ENCODE measurements at places on chromosomes 2 and 18.

DNA sequence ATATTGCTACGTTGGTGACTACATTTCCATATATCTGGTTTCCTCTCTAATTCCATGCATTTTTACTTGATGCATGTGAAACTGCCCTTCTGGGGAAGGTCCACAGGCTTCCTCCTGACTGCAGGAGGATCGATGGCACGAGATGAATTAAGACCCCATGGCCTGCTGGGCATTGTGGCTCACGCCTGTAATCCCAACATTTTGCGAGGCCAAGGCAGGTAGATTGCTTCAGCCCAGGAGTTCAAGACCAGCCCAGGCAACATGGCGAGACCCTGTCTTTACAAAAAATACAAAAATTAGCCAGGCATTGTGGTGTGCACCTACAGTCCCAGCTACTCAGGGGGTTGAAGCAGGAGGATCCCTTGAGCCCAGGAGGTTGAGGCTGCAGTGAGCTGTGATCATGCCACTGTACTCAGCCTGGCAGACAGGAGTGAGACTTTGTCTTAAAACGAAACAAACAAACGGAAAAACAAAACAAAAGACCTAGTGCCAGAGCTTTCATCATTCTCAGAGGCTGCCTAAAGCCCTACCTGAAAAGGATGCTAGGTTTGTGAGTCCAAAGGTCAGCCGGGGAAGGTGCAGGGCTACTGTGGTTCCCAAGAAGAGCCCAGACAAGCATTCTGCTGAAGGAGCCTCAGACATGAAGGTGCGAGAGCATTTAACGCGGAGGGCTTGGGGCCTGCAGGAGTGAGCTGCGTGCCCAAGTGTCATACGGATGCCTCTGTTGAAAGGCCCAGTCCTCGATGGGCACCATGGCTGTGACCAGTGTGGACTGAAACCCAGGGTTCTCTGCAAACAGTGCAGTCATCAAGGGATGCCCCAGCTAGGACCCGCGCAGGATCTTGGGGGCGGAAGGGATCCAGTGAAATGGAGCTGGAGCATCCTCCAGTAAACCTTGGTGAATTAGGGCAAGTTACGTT is 21.6 kb downstream of the GPR55 start:
- no peak for DNase-seq

DNA sequence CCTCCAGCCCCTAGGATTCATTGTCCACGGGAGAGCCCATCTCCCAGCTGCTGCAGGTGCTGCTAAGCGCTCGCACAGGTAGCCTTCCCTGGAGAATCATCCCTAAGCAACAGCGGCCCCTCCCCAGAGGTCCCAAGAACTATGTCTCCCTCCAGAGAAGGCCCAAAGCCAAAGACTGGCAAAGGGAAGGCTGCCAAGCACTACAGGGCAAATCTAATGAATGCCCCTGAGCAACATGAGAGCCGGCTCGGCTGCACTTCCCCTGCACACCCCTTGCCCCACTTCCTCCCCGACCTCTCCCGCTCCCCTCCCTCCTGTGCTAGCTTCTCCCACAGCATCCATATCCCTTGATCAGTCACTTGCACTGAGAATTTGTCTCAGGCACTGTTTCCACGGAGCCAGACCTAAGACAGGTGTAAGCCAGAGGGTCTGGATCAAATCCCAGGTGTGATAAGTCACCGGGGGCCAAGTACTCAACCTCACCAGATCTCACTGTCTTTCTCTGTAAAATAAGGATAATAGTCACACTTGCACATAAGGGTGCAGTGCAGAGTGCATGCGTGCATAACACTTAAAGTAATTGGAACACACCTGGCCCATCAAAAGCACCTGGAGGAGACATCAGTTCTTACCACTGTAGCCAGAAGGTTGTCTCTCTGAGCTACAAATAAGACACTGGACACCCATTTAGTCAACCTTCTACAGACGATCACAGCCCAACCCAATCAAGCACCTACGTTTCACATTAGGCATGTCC is 20.1 kb upstream of the COL6A3 start:
- no peak for DNase-seq

DNA sequence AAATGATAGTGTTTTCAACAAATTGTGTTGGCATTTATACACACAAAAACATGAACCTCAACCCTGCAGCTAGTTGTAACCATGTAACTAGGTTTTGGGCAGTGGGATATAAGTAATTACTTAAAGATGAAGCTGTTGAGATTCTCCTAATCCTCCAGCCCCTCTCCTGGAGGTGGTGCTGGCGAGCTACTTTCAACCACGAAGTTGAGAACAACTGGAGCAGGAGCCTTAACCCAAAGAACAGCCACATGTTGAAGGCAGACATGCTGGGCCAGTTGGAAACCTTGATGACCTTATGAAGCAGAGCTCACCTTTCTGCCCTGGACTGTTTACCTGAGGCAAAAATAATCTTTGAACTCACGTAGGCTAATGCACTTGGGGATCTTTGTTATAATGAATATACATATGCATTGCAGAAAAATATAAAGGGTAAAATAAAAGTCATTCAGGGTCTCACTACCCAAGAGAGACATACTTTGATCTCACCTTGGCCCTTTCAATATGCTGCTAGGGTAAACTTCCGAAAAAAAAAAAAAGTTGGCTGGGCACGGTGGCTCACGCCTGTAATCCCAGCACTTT is 89.6 kb upstream of the NPAS2 start:
- peak; percentile 81 for DNase-seq

DNA sequence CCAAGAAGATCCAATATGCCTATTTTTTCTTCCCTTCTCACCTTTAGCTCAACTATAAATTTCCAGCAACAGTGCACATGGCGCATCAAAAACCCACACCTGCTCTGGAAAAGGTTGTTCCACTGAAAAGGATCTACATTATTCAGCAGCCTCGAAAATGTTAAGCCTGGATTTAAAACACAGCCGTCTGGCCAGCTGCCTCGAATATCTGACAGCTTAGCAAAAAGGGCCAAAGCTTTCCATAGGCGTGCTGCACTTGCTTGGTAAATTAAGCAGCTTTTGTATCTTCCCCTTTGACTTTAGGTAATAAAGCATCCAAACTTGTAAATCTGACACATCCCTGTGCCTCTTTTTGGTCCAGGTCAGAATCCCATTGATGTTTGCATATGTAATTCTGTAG is 20.5 kb downstream of the DAPL1 start:
- no peak for DNase-seq

GRCh38 chr18:68525091-68525490 is 189.8 kb downstream of the TMX3 start:
- DNase-seq: no peak

All from GM23338 (cell line).